Activated T-cell treated with anti-CD3 and anti-CD28 coated beads, Interleukin-2, amount 50 U/mL, for 24 hours (primary cell): ENCODE measurements at places on chromosomes 6 and 20.
A peak's percentile ranks its signal among the peaks of the same experiment; 100 is the strongest.

GRCh38 chr6:98995116-98995515 is 47.4 kb upstream of the FBXL4 start:
- H3K27me3 ChIP-seq = peaks cover 32% of the 10 kb centered on the region
- no peaks in the 10 kb centered on the region for H3K4me1 ChIP-seq
- no peak overlapping the region for H3K4me3 ChIP-seq

GRCh38 chr6:136092897-136093296 is 157.2 kb downstream of the MTFR2 start:
- no peaks in the 10 kb centered on the region for H3K36me3 ChIP-seq
- H3K4me1 ChIP-seq = no peaks in the 10 kb centered on the region
- no peak for DNase-seq

DNA sequence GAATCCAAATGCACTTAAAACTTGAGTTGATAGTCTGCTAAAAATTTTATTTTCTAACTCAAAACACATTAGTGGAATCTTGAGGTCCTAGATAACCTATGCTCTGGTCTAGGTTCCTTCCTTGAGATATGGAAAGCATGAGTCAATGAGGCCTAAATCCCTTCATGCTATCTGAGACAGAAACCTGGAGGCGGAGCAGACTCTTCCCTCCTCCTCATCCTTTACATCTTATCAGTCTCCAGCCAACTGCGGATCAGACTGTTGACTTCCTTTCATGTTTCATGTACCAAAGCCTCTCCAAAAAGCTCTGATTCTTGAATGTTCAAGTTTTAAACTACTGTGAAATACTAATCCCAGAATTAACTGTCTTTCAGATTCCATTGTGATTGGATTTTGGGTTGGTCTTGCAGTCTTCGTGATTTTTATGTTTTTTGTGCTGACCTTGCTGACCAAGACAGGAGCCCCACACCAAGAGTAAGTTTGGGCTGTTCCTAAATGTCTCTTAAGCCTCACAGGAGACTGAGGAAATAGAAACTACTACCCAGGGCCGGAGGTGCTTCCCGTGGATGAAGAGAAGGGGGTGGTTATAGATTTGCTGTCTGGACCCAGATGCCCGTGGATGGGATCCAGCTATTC is 29.1 kb downstream of the MRAP2 start:
- DNase-seq = no peak
- H3K36me3 ChIP-seq = no peaks in the 10 kb centered on the region
- H3K27me3 ChIP-seq = no peaks in the 10 kb centered on the region
- H3K4me1 ChIP-seq = no peaks in the 10 kb centered on the region

GRCh38 chr6:101956961-101957360 is 563.5 kb downstream of the GRIK2 start:
- H3K27me3 ChIP-seq = no peaks in the 10 kb centered on the region
- no peak for DNase-seq
- no peak overlapping the region for H3K27ac ChIP-seq
- H3K36me3 ChIP-seq = no peaks in the 10 kb centered on the region
- H3K4me3 ChIP-seq = no peak overlapping the region
- no peaks in the 10 kb centered on the region for H3K4me1 ChIP-seq

DNA sequence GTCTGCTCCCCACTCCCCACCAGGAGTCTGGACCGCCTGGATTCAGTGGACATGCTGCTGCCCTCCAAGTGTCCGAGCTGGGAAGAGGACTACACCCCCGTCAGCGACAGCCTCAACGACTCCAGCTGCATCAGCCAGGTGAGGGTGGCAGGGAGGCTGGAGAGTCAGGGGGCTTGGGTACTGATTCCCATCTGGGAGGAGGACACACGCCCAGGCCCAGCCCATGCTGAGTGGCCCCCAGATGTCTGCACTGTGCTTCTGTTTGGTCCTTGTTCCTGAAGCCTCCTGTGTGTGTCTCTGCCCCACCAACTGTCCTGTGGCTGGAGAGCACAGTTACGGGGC is 101.6 kb upstream of the MYL9 start:
- H3K27me3 ChIP-seq = peaks cover 3% of the 10 kb centered on the region
- H3K36me3 ChIP-seq = no peaks in the 10 kb centered on the region
- no peak overlapping the region for H3K4me3 ChIP-seq
- H3K4me1 ChIP-seq = peaks cover 2% of the 10 kb centered on the region
- no peak overlapping the region for H3K27ac ChIP-seq

DNA sequence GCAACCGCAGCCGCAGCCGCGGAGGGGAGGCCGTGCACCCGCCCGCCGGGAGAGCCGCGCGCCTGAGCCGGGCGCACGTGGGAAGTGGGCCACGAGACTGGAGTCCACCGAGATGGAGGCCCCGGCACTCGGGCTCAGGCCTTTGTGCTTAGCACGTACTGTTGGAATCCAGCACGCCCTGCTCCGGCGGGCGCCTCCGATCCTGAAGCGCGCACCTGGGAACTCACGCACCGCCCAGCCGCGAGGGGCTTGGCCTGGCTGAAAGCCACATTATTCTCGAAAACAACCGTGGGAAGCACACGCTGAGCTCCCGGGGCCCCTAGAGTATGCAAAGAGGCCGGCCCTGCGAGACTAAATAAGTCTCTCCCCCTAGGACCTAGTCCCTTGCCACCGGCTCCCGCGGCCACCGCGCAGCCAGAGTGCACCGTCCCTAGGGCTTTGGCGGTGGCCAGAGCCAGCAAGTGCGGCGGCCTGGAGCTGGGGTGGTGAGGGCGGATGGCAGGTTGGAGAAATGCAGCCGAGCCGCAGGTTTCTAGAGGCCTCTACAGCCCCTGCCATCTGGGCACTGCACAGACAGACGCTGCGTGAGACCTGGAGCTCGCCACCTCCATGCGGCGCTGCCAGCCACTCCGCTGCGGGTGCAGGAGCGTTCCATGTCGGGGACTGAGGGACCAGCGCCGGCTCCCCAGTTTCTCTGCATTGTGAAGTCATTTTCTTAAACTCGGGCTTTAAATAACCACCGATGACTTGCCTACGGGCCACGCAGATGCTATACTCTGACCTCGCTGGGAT is 42.0 kb upstream of the LY86 start:
- no peak overlapping the region for H3K27ac ChIP-seq
- H3K27me3 ChIP-seq = peaks cover 80% of the 10 kb centered on the region
- no peaks in the 10 kb centered on the region for H3K36me3 ChIP-seq

DNA sequence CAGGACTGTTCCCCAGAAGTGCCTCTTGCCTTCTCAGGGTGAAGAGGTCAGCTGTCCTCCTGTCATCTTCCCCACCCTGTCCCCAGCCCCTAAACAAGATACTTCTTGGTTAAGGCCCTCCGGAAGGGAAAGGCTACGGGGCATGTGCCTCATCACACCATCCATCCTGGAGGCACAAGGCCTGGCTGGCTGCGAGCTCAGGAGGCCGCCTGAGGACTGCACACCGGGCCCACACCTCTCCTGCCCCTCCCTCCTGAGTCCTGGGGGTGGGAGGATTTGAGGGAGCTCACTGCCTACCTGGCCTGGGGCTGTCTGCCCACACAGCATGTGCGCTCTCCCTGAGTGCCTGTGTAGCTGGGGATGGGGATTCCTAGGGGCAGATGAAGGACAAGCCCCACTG is 9.8 kb downstream of the PI16 start:
- no peaks in the 10 kb centered on the region for H3K27me3 ChIP-seq
- H3K36me3 ChIP-seq = peaks cover 37% of the 10 kb centered on the region
- H3K4me3 ChIP-seq = no peak overlapping the region
- peak overlapping the region; percentile 69 for H3K27ac ChIP-seq

GRCh38 chr20:11935212-11936154 is 17.8 kb downstream of the BTBD3 start:
- no peaks in the 10 kb centered on the region for H3K4me1 ChIP-seq
- no peak overlapping the region for H3K4me3 ChIP-seq
- no peaks in the 10 kb centered on the region for H3K27me3 ChIP-seq
- no peak overlapping the region for H3K27ac ChIP-seq
- no peak for DNase-seq

DNA sequence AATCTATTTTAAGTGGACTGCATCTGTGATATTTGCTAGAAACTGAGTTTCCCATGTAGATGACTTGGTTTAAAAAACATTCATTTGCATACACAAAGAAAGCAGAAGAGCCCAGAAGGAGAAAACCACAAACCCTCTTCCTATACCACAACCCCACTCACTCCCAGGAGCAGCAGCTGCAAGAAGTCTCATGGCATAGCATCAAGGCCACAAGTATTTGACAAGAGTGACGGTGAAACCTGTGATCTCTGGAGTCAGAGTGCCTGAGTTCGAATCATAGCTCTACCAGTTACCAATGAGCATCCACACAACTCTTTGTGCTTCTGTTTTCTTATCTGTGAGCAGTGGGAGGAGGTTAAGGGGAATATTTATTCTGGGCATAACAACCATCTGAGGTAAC is 44.7 kb upstream of the SIRPG start:
- H3K4me3 ChIP-seq = no peak overlapping the region
- no peak for DNase-seq
- H3K27me3 ChIP-seq = no peaks in the 10 kb centered on the region
- H3K4me1 ChIP-seq = peaks cover 8% of the 10 kb centered on the region
- no peak overlapping the region for H3K27ac ChIP-seq
- no peaks in the 10 kb centered on the region for H3K36me3 ChIP-seq

GRCh38 chr6:154202339-154202738 is 154.3 kb downstream of the IPCEF1 start:
- DNase-seq = no peak
- no peak overlapping the region for H3K27ac ChIP-seq
- no peak overlapping the region for H3K4me3 ChIP-seq
- H3K36me3 ChIP-seq = peaks cover 92% of the 10 kb centered on the region

- H3K4me3 ChIP-seq = no peak overlapping the region
- DNase-seq = no peak
- H3K4me1 ChIP-seq = peaks cover 30% of the 10 kb centered on the region
- peaks cover 53% of the 10 kb centered on the region for H3K36me3 ChIP-seq
- no peak overlapping the region for H3K27ac ChIP-seq
These were observed 1.8 kb upstream of the SLC17A9 start for GRCh38 chr20:62950741-62951140.

DNA sequence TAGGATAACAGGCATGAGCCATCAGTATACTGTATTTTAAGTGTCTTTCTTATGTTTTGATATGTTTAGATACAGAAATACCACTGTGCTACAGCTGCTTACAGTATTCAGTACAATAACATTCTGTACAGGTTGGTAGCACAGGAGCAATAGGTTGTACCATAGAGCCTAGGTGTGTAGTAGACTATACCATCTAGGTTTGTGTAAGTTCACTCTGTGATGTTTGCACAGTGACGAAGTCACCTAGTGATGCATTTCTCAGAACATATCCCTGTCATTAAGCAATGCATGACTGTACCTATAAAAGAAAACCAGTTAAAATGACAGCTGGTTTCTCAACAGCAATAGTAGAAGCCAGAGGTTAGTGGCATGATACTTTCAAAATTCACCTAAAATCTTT is 3.0 kb upstream of the ZBTB24 start:
- no peaks in the 10 kb centered on the region for H3K27me3 ChIP-seq
- peak overlapping the region; percentile 35 for H3K27ac ChIP-seq
- H3K4me3 ChIP-seq = no peak overlapping the region
- peaks cover 40% of the 10 kb centered on the region for H3K4me1 ChIP-seq
- no peak for DNase-seq

DNA sequence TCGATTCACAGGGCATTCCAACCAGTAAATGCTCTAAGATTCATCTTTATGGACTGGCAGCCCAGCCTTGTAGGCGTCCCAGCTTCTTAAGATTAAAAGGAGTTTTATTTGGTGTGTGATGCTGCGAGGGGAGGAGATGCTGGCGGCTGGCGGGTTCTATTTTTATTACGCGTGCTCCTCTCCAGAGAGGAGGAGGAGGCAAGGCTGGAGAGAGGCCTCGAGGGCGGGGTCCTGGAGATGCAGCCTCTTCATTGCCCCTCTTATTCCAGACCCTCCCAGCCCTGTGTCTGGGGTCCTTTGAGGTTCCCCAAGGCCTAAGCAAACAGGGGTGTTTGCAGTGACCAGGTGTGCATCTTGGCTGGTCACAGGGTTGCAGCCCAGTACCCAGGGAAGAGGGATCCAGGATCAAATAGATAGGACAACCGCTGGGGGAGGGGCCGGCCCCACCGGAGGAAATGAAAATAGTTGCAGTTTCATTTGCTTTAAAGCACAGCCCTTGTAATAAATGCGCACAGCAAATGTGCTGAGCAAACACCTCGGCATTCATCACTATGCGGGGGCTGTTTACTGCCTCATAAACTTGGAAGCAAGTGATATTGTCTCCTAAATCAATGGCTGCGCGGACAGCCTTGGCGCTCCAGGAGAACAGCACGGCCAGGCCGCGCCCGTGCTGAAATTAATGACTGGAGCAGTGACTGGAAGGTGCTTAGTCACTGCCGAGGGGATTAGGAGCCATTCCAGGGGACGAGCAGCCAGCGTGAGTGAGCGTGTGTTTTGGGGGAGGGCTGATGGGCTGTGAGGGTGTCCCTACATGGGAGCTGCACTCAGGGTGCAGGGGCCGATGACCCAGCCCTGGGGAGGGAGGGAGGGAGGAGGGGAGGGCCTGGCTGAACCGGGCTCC is 83.0 kb downstream of the TMEM242 start:
- H3K4me3 ChIP-seq = no peak overlapping the region
- DNase-seq = no peak
- H3K27me3 ChIP-seq = peaks cover 24% of the 10 kb centered on the region
- H3K27ac ChIP-seq = no peak overlapping the region

- H3K4me1 ChIP-seq = peaks cover 23% of the 10 kb centered on the region
- no peak for DNase-seq
- H3K36me3 ChIP-seq = peaks cover 82% of the 10 kb centered on the region
- peak overlapping the region; percentile 32 for H3K27ac ChIP-seq
- H3K27me3 ChIP-seq = no peaks in the 10 kb centered on the region
These were observed 128.7 kb downstream of the TMEM242 start for GRCh38 chr6:157194643-157195042.

DNA sequence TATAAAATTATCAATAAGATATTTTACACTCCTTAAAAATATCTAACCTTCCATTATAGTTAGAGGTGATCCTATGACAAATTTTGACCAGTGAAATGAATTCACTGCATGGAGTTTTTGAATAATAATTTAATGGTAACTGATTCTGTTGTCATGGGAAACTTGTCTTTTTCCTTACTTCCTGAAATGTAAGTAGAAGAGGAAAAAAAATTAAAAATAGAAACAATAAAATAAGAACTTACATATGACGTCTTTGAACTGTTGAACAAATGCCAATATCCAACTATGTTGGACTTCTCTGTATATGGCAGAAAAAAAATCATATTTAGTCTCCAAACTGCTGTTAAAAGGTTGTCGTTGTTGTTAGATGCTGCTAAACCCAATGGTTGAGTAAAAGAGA is 26.3 kb downstream of the PPP1R14C start:
- no peak overlapping the region for H3K4me3 ChIP-seq
- peaks cover 46% of the 10 kb centered on the region for H3K27me3 ChIP-seq
- DNase-seq = no peak
- H3K27ac ChIP-seq = peak overlapping the region; percentile 81
- peaks cover 16% of the 10 kb centered on the region for H3K4me1 ChIP-seq
- H3K36me3 ChIP-seq = no peaks in the 10 kb centered on the region

DNA sequence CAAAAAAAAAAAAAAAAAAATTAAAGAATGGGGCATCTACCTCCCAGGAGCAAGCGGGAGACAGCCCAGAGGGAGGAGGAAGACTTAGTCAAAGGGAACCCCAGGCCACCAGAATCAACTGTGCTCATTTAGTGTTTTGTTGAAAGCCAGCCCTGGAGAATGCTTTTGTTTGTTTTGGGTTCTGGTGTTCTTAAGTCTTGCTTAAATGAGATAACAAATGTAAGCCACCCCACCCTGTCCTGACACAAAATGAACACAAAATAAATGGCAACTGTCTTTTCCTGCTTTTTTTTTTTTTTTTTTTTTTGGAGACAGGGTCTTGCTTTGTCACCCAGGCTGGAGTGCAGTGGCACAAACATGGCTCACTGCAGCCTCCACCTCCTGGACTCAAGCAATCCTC is 165.0 kb upstream of the JARID2 start:
- no peaks in the 10 kb centered on the region for H3K27me3 ChIP-seq
- no peaks in the 10 kb centered on the region for H3K36me3 ChIP-seq
- no peak overlapping the region for H3K4me3 ChIP-seq
- DNase-seq = no peak
